ENCODE measurements at places on chromosomes 12 and 14. TPM values are rescaled to one million over a fixed set of nuclear protein-coding genes. Genes with fewer than 3 reads are reported as not detected.

DNA sequence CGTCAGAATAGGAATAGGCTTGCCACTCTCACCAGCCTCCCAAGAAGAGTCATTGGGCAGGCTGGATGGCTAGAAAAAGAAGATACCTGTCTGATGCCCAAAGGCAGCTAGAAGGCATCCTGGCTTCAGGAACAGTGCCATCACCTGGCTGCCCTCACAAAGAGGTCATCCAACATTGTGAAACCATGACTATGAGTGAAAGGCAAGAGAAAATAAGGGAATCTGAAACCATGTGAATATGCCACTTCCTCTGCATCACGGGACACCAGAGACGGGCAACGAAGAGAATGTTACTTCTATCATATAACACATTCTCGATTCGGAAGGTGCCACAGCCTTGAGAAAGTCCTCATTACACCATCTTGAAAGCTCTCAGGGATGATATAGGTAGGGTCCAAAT is 182.0 kb downstream of the DAD1 start:
- no peak for DNase-seq
- no peaks in the 10 kb centered on the region for H3K4me1 ChIP-seq
- H3K36me3 ChIP-seq, result no peaks in the 10 kb centered on the region
- no peak overlapping the region for H3K27ac ChIP-seq
- H3K4me3 ChIP-seq, result no peak overlapping the region

- H3K27me3 ChIP-seq, result no peaks in the 10 kb centered on the region
- H3K27ac ChIP-seq, result no peak overlapping the region
- H3K4me1 ChIP-seq, result no peaks in the 10 kb centered on the region
- no peak overlapping the region for H3K4me3 ChIP-seq
- no peaks in the 10 kb centered on the region for H3K36me3 ChIP-seq
These were observed 893.2 kb downstream of the SLC16A7 start for GRCh38 chr12:60489071-60489470.

- DNase-seq, result no peak
- peaks cover 10% of the 10 kb centered on the region for H3K4me1 ChIP-seq
- H3K36me3 ChIP-seq, result no peaks in the 10 kb centered on the region
- H3K27me3 ChIP-seq, result no peaks in the 10 kb centered on the region
These were observed 71.4 kb upstream of the PRMT8 start for GRCh38 chr12:3419558-3419957.

Gene ACVRL1
- polyA plus RNA-seq, result 10.1 TPM

Gene CMAS
- 23.6 TPM for polyA plus RNA-seq

- H3K27ac ChIP-seq, result no peak overlapping the region
- H3K36me3 ChIP-seq, result no peaks in the 10 kb centered on the region
- DNase-seq, result no peak
- H3K27me3 ChIP-seq, result no peaks in the 10 kb centered on the region
- H3K4me3 ChIP-seq, result no peak overlapping the region
These were observed 12.0 kb downstream of the AQP6 start for GRCh38 chr12:49984476-49985359.

Gene AMN
- polyA plus RNA-seq, result 4.3 TPM

Measured in pancreas (tissue), 10 donors.